ENCODE measurements at places on chromosomes 2 and 18.
A peak's percentile ranks its signal among the peaks of the same experiment; 100 is the strongest.

DNA sequence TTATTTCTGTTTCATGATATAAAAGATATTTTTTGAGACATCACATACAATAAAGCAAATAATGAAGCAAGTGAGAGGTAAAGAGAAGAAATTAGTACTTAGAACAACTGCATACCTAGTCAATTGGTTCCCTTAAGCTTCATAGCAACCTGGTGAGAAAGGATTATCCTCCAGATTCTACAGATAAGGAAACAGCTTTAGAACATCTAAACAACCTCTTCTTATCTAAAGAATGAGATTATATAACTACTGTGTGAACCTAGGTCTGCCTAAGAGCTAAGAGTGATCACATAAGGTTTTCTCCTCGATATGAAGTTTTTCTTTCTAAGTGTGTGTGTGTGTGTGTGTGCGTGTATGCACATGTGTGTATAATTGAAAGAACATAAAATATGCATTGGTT, 265.1 kb downstream of the NOL4 start:
- no peaks in the 10 kb centered on the region for H3K36me3 ChIP-seq
- no peak for DNase-seq
- no peaks in the 10 kb centered on the region for H3K27me3 ChIP-seq
- no peaks in the 10 kb centered on the region for H3K4me1 ChIP-seq
- H3K27ac ChIP-seq = no peak overlapping the region

DNA sequence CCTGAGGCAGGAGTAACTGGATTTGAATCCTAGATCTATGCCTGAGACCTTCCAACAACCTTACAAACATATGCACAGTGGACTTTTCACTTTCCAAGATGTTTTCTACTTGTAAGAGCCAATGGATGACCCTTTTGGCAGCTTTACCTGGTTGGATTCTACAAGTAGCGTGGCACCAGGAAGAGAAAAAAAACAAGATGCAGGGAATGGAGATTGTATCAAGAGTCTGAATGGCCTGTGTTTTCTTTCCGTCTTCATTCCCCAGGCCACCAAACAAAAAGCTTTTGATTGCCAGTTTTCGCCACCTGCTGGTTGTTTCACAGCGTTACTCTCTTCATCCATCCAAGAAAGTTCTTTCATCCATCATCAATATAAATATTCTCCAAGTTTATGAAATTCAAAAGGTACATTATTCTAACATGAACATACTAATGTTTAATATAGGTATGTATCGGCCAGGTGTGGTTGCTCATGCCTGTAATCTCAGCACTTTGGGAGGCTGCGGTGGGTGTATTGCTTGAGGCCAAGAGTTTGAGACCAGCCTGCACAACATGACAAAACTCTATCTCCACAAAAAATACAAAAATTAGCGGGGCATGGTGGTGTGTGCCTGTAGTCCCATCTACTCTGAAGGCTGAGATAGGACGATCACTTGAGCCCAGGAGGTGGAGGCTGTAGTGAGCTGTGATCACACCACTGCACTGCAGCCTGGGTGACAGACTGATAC, 3.5 kb upstream of the BCL2 start:
- no peak overlapping the region for H3K27ac ChIP-seq
- peak; percentile 48 for DNase-seq
- peak overlapping the region; percentile 77 for H3K4me3 ChIP-seq
- H3K27me3 ChIP-seq = peaks cover 6% of the 10 kb centered on the region

- H3K4me3 ChIP-seq = no peak overlapping the region
- no peak for DNase-seq
- no peaks in the 10 kb centered on the region for H3K36me3 ChIP-seq
- no peak overlapping the region for H3K27ac ChIP-seq
Observed at GRCh38 chr2:225636558-225636957, 237.0 kb downstream of the NYAP2 start.

- DNase-seq = no peak
- no peaks in the 10 kb centered on the region for H3K27me3 ChIP-seq
- H3K4me1 ChIP-seq = peaks cover 8% of the 10 kb centered on the region
- H3K4me3 ChIP-seq = no peak overlapping the region
- H3K36me3 ChIP-seq = peaks cover 11% of the 10 kb centered on the region
- no peak overlapping the region for H3K27ac ChIP-seq
Observed at GRCh38 chr2:69099541-69099940, 86.6 kb downstream of the ANTXR1 start.

DNA sequence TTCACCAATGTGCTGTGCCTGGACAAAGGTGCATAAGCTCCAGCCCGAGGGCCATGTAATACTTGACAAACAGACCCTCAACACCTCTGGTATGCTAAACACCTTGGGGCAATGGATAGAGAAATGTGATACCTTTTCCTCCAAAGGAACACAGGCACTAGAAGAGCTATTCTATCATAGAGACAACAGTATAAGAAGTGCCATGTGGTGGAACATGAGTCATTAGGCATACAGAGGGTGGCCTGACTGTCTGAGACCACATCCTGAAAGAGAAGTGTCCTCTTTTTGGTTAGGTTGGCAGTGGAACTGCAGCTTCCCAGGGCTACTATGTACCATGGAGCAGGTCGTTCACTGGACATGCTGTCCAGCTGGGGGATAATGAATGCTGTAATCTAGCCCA, 153.9 kb downstream of the INSIG2 start:
- peaks cover 4% of the 10 kb centered on the region for H3K4me1 ChIP-seq
- H3K36me3 ChIP-seq = peaks cover 5% of the 10 kb centered on the region
- peaks cover 4% of the 10 kb centered on the region for H3K27me3 ChIP-seq
- peak overlapping the region; percentile 53 for H3K27ac ChIP-seq

DNA sequence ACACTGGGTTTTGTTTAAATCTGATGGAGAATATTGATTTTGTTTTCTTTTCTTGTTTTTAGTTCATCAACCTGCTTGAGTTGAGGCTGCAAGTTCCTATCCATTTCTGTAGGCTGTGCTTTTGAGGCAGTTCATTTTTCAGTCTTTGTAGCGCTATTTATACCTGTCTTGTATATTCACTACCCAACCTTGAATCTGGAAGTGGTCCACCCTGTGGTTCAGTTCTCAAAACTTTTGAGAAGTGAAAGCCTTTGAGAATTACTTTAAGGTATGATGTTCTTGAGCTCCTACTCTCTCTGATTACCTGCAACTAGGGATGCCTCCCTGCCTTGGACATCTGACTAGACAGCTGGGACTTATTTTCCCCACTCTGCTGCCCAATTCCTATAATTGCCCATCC, 53.5 kb upstream of the KCNE4 start:
- no peaks in the 10 kb centered on the region for H3K27me3 ChIP-seq
- H3K27ac ChIP-seq = no peak overlapping the region
- H3K36me3 ChIP-seq = no peaks in the 10 kb centered on the region
- DNase-seq = no peak
- no peak overlapping the region for H3K4me3 ChIP-seq

DNA sequence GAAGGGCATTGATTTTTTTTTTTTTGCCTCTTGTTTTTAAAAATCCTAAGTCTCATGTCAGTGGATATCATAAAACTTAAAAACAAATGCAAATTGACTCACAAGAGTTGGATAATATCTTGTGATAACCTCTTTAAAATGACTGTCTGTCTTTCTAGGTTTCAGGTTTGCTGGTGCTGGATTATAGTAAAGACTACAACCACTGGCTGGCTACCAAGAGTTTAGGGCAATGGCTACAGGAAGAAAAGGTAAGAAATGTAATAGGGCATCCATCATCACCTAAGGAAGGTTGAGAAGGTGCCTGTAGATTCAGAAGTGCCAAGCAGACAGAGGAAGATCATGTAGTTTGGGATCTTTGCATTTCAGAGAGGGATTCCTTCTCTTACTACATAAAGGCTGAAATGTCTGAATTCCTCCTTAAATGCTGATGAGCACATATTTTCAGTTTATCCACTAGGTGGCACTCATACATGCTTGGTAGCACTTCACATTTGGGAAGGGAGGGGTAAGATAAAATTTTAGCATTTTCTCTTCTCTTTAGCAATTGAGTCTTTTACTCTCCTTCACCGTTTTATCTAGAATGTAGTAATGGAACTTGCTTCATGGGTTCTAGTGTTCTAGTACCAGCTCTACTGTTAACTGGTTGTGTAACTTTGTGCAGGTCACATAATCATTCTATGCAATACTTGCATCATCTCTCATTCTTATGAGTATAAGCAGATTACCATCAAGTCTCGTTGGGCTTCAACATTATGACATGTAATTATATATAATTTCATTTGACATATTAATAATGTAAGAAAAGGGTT, 21.1 kb downstream of the CPS1 start:
- DNase-seq = no peak
- H3K36me3 ChIP-seq = no peaks in the 10 kb centered on the region
- no peaks in the 10 kb centered on the region for H3K4me1 ChIP-seq

- H3K4me1 ChIP-seq = no peaks in the 10 kb centered on the region
- H3K27me3 ChIP-seq = no peaks in the 10 kb centered on the region
- no peaks in the 10 kb centered on the region for H3K36me3 ChIP-seq
- H3K27ac ChIP-seq = no peak overlapping the region
Observed at GRCh38 chr2:229178706-229179105, 92.4 kb downstream of the PID1 start.

DNA sequence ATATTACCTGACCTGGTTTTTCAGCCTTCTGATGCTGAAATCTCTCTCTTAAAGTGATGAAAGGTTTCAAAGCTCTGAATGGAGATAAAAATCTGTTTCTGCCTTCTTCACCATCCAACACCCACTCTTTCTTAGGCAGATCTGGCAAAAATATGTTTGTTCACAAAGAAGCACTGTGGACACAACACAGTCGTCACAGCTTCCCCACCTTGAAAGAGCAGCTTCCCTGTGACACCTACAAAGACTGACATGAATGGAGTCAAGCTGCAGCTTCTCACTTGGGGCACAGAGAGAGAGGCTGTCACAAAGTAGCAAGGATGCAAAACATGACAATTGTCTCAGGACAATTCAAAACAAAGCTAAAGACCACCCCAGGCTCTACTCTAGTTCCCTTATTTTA, 86.5 kb downstream of the ICOS start:
- no peaks in the 10 kb centered on the region for H3K27me3 ChIP-seq
- peaks cover 23% of the 10 kb centered on the region for H3K4me1 ChIP-seq
- no peak overlapping the region for H3K4me3 ChIP-seq
- H3K36me3 ChIP-seq = no peaks in the 10 kb centered on the region
- DNase-seq = no peak

- H3K27ac ChIP-seq = peak overlapping the region; percentile 79
- no peak for DNase-seq
- peaks cover 54% of the 10 kb centered on the region for H3K4me1 ChIP-seq
- H3K4me3 ChIP-seq = no peak overlapping the region
Observed at GRCh38 chr18:45324495-45325113, 290.7 kb upstream of the SLC14A2 start.

- H3K27me3 ChIP-seq = no peaks in the 10 kb centered on the region
- H3K27ac ChIP-seq = no peak overlapping the region
- H3K4me1 ChIP-seq = peaks cover 10% of the 10 kb centered on the region
- peaks cover 7% of the 10 kb centered on the region for H3K36me3 ChIP-seq
Observed at GRCh38 chr2:231554327-231554726, 24.1 kb upstream of the NMUR1 start.

- H3K4me3 ChIP-seq = no peak overlapping the region
- no peak for DNase-seq
- H3K4me1 ChIP-seq = peaks cover 30% of the 10 kb centered on the region
- no peaks in the 10 kb centered on the region for H3K27me3 ChIP-seq
- no peak overlapping the region for H3K27ac ChIP-seq
- H3K36me3 ChIP-seq = no peaks in the 10 kb centered on the region
Observed at GRCh38 chr2:12440731-12441130, 276.0 kb upstream of the TRIB2 start.

- no peaks in the 10 kb centered on the region for H3K36me3 ChIP-seq
- H3K4me3 ChIP-seq = no peak overlapping the region
- H3K27me3 ChIP-seq = peaks cover 54% of the 10 kb centered on the region
Observed at GRCh38 chr2:56015711-56016115, 92.1 kb upstream of the EFEMP1 start.

DNA sequence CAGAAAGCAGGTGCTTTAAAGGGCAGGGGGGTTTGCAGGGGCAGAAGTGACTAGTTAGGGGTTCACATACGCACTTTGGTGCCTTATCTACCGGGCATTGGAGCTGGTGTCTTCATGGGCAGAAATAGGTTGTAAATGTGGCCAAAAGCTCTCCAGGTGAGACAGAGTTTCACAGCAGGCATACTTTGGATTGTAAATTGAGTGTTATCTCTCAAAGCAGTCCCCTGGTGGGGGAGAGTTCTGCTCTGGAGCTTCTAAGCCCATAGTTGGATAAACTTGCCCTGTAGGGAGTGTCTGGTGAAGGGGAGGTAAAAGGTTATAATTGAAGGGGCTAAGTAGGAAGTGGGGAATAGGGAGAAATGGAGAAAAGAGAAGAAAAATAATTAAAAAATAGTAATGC, 43.1 kb downstream of the COL4A3 start:
- H3K27me3 ChIP-seq = no peaks in the 10 kb centered on the region
- H3K4me3 ChIP-seq = no peak overlapping the region
- no peaks in the 10 kb centered on the region for H3K4me1 ChIP-seq
